SK-N-MC (cell line): ENCODE measurements at places on chromosomes 3 and 15.

DNA sequence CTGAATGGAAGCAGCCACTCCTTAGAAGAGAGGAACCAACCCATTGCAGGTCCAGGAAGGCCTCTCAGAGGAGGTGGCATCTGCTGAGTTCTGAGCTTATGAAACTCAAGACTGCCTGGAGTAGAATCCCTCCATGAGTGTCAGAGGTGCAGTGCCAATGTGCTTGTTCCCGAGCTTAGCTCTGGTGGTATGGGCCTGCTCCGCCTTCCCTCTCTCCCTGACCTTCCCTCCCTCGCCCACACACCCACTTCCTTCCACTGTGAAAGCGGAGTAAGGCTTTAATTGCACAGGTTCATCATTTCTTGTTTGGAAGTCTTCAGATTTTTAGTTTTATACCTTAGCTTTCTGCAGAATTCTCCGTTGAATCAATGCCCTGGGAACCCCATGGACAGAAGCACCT lies 208.0 kb upstream of the BHLHE40 start:
- DNase-seq = no peak

DNA sequence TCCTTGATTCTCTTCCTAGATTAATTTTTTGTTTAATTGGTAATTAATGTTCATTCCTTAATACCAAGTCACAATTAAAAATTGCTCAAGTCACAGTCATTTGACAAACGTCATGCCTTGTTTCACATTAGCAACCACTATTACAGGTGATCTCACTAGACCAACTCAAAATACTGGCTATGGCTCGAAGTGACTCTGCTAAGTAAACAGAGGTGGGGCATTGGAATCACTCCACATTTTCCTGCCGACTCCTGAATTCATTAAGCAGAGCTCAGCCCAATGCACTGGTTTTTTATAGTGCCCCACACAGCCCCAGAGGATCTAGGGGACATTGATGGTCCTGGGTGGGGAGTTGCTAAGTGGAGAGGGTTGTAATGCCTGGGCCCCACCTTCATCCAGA lies 201.2 kb upstream of the NSMCE3 start:
- DNase-seq = no peak

DNA sequence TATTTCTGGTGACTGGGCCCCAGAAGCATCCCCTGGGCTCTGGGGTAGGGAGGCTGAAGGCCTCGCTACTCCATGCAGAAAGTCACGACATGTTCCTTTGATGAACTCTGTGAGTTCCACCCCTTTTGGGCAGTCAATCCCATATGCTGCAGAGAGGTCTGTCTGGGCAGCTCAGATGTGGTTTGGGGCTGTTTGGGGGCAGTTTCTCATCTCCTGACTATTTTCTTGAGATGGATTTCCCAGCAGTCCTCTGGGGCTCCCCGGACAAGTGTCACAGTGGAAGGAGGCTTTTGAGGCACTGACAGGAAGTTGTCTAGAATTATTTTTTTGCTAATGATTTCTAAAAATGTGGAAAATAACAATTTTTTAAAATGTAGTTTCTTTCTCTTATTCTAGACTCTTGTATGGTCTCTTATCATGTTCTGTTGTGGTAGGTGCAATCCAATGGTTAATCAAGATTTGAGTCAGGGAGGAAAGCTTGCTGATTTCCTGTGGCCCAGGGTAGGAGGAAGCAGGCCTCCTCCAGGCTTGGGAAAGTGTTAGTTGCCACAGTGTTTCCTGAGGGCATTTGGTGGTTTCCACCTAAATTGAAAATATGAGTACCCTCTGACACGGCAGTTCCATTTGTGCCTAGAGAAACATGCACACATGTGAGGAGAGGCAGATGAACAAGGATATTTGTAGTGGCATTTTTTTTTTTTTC lies 19.9 kb upstream of the TATDN2 start:
- peak; percentile 44 for DNase-seq

DNA sequence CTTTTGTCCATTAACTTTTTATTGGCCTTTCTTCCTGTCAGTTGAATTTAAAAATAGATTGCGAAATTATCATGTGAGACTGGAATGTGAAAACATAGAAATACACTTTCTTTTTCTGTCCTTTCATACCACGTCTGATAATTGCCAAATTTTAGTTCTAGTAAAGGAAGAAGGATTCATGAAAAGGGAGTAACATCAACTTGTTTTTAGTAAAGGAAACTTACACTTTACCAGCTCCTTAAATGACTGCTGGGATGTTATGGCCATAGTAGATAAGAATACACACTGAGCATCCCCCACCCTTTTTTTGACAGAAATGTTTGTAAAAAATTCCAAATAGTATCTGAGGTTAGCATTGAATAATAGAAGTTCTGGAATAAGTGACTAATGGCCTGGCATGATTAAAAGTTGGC lies 137.9 kb downstream of the NEO1 start:
- no peak for DNase-seq

DNA sequence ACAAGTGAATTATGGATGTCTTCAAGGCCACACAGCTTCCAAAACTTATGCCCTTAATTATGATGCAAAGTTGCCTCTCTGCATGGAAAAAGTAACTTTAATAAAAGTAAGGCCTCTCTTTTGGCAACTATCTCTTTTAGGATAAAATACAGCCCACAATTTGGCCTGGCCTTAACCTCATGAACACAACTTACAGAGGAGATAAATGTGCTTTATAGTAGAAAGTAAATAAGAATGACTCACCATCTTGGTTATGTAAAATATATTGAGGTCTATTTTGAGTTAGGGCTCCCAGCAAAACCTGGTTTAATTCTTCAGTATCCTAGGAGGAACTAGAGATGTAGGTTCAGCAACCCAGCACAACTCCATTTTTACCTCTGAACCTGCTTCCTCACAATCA lies 164.0 kb downstream of the ROBO2 start:
- DNase-seq = no peak

DNA sequence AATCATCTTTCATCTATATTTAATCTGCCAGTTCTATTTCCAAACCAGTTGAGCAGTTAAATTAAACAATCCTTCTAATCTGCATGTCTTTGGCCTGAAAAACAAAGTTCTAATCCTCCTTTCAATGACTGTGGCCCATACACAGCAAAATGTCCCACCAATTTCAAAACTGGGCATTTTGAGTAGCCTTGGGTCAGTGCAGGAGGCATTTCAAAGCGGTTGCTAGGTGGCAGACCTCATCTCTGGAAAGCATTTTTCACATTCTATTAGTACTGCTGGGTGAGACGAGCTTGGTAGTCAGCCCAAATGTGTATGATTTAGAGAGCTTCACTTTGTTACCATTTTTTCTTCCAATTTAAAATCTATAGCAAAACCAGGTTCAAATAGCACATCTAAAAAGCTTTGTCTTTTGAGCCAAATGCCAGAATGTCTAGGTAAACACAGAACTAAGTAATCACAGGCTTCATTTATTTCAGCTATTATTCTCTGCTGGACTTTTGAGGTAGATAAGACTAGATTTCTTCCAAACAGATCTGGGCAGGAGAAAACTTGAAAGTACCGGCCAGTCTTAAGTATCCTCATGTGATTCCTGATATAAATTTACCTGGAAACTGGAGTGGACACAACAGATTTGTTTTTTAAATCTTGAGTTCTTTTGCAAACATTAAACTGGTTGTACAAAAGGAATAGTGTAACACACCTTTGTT lies 8.9 kb upstream of the ARHGEF26 start:
- no peak for DNase-seq

GRCh38 chr3:32448686-32449474 lies 53.8 kb downstream of the CMTM6 start:
- DNase-seq = no peak

- no peak for DNase-seq
Measured at GRCh38 chr15:89244574-89244903, 760 bp downstream of the FANCI start.

GRCh38 chr15:68789091-68789490 lies 31.6 kb downstream of the ANP32A start:
- no peak for DNase-seq

DNA sequence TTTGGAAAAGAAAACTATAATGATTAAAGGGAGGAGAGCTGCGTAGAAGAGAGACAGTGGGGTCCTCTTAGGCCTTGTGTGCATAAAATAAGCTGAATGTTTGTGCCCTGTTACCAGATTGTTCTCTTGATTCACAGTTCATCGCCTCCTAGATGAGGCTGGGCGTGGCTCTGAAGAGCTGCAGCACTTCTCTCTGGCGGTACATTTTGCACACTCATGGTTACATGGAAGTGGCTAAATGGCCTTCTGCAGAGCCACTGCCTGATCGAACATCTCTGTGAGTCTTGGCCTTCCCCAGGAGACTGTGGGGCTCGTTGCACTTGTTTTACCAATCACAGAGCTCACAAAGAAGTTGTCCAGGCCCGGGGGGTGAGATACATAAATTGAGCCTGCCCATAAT lies 208.8 kb downstream of the GABRG3 start:
- DNase-seq = no peak

- DNase-seq = peak; percentile 63
Measured at GRCh38 chr3:101850246-101851051, 1.1 kb downstream of the NFKBIZ start.

DNA sequence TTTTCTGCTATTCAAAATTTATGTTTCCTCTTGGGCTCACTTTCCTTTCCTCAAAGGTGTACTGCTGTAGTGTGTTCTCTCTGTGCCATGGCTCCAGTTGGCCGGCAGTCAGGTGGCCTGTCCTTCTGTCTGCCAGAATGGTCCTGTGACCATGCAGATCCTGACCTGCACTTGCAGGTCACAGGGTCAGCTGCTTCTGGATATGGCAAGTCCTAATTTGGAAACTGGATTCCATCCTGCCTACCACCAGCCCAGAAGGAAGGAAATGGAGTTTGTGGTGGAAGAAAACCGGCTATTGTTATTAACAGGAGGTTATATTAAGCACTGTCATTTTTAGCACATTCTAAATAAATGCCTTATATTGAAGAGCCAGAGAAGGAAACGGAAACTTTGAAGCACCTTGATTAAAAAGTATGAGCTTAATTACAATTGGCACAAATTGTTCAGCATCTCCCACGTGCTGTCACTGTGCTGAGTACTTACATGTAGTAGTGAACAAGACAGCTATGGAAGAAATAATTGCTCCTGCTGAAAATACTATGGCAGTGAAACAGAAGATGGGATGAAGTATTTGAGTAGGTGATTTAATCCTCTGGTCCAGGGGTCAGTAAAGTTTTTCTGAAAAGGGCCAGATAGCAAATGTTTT lies 362.8 kb downstream of the PTPRG start:
- DNase-seq = no peak

DNA sequence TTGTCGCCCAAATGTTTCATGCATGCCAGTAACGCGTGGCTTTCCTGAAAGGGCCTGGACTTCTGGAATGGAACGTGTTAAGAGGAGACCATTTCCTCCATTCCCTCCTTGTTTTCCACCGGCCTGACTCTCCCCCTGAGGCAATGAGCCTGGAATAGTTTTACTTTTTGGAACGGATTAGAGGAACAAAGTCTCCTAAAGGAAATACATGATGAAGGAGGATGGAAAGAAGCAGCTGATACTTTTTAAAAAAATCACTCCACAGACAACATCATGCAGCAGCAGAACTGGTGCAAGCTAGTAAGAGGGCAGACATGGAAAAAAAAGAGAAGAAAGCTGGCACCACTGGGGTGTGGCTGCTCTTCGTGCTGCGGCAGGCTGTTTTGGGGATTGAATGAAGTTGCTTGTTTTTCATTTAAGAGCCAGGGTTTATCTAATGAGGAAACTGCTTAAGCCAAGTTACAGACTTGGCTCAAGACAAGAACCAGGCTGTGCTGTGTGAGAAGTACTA lies 3.6 kb upstream of the KBTBD12 start:
- no peak for DNase-seq

DNA sequence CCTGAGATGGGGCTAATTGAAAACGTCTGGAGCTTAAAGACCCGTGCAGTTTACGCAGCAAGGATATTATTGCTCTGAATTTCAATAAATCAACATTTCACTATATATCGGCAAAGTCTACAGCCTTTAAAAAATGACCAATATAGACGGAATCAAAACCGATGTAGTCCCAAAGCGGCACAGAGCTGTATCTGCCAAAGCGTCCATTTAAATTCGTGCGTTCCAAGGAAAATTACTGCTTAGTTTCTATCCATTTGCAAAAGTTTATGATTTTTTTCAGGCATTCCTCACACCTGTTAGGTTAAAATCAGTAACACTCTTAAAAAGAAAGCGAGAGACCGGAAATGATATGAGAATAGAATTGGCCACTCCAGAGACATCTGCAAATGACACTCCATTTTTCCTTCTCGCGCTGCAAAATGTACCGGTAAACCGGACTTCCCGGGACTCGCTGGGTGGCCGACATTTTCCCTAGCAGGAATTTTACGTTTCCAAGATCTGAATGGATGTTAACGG lies 777 bp upstream of the EIF4A2 start:
- DNase-seq = no peak

DNA sequence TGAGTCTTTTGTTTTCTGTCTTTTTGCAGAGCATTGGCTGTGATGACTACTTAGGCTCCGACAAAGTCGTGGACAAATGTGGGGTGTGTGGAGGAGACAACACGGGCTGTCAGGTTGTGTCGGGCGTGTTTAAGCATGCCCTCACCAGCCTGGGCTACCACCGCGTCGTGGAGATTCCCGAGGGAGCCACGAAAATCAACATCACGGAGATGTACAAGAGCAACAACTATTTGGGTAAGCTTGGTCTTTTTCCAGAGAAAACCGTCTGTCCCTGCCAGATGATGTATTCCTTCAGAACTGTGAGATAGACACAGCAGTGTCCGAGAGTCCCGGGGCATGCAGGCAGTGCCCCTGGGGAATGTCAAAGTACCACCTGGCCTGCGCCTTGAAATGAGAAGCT lies 149.9 kb upstream of the NR2E3 start:
- no peak for DNase-seq

- DNase-seq = no peak
Measured at GRCh38 chr3:16399473-16399872, 114.0 kb downstream of the RFTN1 start.

DNA sequence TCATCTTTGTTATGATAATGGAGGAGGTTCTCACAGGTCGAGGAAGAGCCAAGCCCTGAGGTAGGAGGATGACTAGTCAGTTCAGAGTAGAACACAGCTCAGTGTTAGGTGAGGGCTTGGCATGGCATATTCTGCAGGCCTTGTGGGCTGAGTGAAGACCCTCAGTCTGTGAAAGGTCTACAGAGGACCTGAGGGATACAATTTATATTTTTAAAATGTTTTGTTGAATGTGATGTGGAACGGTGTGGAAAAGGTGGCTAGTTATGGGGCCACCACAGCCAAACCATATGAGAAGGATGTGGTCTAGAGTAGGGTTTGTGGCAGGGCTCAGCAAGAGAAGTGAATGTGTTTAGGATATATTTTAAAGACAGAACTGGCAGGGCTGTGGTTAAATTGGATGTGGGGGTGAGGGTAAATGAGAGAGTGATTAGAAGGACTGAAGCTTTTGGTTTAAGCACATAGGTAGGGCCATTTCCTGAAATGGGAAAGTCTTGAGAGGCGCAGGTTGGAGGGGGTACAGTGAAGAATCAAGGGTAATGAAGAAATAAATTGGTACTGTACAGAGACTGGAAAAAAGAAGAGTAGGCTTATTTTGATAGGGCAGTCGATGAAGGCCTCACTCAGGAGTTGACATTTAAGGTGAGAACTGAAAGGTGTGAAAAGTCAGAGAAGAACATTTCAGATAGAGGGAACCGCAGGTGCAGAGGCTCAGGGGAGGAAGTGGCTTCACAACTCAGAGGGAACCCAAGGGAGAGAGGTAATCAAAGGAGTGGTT lies 60.5 kb downstream of the SPTSSB start:
- no peak for DNase-seq
